ENCODE measurements at places on chromosomes 5 and 9.

DNA sequence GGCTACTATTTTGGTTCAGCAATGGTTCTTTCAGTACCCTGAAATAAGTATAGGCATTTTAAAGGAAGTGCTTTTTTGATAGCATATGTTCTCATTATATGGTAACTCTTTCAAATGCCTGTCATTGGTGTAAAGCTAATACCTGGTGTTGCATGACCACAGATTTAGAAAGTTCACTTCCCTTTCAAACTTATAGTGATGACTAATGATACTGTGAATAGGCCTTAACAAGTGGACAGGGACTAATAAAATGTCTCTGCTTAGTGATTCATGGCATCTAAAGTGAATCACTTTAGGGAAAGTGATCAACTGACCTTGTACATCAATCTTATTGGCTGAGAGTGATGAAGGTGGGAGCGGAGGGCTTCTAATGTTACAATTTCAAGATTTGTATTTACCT lies 21.6 kb downstream of the MRPL22 start:
- DNase-seq = no peak

- no peak for DNase-seq
These were observed 674.9 kb downstream of the SEMA5A start for GRCh38 chr5:8870959-8871355.

DNA sequence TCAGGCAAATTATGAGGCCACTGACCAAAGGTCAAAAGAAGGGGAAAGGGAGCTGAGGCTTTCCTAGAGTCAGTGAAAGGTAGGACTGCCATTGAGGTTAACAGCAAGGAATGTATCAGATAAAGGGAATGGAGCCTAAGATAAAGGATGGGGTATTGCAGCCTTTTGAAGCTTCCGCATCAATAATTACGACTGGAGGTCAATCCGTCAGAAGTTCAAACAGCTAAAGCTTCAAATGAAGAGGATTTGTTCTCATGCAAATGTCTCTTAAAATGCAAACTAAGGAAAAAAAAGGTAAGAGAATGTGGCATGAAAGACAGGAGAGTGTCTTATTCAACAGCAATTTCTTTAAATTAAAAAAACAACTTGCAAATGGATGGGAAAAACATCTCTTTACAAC lies 341.1 kb upstream of the RGMB start:
- DNase-seq = no peak

DNA sequence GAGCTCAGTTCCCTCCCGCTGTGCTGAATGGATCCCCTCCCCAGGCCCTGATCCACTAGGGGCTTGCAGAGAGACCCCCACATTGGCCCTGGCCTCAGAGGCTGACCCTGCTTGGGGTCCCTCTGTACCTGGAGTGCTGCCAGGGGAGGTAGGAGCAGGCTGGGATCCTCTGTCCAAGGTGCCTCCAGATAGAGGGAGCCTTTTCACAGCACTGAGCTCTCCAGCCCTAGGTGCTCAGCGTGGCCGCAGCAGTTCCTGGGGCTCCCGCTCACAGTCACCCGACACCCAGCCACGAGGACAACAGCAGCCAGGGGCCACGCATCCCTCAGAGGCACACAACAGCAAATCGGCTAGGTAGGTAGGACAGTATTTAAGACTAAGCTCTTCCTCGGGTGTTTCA lies 62.2 kb upstream of the IRX2 start:
- DNase-seq = no peak

DNA sequence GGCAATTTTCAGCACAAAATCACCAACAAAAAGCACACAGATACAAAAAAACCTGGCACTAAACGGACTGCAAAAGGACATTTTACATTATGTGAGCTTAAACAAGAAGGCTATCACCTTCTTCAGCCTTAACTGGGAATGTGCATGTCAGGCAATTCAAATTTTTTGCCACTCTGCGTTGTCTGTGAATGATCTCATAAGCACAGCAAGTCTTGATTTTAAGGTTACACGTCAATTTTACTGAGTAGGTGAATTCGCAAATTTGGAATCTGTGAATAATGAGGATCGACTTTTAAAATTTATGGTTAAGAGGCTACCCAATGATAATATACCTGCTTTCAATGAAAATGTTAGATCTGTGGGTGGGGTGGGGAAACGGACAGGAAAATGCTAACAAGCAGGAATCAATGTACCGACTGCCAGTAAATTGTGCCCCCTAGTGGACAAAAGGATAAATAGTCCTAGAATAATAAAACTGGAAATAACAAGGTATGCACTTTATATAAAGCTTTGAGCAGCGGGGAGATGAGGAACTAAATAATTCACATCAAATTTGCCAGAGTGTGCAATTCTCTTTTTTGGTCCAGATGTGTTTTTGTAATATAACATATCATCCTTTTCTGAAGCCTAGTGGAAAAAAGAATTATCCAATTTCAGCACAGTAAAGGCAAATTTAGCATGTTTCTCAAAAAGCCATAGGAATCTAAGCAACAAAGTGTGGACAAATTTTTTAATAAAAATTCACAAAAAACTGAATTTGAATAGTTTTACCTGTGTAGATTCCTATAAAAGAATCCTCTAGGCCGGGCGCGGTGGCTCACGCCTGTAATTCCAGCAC lies 20.5 kb downstream of the EQTN start:
- DNase-seq = no peak

DNA sequence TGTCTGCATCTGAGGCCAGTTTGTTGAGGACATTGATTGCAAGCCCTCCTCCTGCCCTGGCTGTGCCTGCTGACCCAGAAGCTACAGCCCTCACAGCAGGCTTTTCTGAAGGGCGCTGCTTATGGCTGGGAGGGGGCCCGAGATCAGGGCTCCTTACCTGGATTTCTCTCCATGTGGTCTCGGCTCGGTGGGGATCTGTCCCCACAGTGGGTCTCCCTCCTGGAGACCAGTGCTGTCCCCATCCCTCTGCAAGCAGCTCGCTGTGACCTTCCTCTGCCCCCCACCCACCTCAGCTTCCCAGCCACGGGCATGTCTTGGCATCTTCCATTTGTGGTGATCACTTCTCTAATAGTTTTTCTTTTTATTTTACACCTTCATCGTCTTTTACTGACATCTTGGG lies 357.9 kb downstream of the IRX2 start:
- no peak for DNase-seq
